IMR-90 (cell line): ENCODE measurements at places on chromosomes 2 and 18.

- DNase-seq: no peak
These were observed 150.6 kb downstream of the ANTXR1 start for GRCh38 chr2:69163556-69163955.

- DNase-seq: no peak
These were observed 20.9 kb downstream of the CYP27C1 start for GRCh38 chr2:127199223-127199622.

DNA sequence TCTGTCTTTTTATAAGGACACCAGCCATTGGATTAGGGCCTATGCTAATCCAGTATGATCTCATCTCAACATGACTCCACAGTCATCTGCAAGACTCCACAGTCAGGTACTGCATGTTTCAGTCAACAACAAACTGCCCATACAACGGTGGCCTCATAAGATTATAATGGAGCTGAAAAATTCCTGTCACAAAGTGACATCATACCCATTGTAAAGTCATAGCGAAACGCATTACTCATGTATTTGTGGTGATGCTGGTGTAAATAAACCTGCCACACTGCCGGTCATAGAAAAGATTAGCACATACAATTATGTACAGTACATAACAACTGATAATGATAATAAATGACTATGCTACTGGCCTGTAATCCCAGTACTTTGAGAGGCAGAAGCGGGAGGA, 102.2 kb downstream of the TEX51 start:
- DNase-seq: no peak

- DNase-seq: no peak
These were observed 114.8 kb upstream of the SERTAD2 start for GRCh38 chr2:64768491-64769005.

GRCh38 chr18:45521777-45522176, 93.5 kb upstream of the SLC14A2 start:
- peak; percentile 22 for DNase-seq

DNA sequence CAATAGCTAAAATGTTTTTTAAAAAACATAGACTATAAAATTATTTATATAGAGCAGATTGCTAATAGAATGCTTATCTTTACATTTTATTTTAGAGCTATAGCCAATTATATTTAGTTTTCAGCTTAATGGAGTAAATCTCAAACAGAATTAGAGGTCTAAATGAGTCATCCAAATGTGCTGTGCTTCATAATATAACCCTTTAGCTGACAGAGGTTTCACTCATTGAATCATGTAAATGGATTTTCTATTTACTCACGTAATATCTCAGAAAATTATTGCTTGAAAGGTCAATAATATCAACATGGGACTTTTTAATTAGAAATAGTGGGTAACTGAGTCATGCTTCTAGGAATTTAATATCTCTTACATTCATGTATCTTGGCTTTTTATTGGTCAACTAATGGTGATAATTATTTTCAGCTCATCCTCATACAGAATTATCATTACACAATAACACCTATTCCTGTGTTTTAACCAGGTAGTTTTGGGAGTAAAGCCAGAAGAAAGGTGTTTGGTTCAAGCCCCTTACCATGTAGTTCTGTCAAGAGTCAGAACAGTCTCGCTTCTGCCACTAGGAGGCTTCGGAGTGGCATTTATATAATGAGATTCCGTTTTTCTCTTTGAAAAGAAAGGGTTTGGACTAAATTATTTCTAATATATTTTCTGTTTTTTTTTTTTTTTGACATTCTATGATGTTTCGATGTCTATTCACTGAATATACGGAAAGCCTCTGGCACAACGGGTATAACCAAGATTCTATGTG, 217.6 kb downstream of the CDH7 start:
- DNase-seq: no peak

DNA sequence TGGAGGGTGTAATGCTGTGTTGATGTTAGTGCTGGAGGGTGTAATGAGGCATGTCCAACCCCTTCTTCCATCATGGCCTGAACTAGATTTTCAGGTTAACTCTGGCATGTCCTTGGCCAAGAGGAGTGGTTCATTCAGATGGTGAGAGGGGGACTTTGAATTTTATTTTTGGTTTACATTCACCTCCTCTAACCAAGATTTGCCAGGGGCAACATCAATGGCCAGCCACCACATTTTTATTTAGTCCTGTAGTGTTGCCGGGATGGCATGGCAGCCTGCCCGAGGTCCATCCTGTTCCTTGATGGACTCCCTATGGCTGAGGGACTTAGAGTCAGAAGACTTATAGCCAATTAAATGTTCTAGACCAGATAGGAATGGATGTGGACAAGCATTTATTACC, 484.6 kb upstream of the HS6ST1 start:
- no peak for DNase-seq

DNA sequence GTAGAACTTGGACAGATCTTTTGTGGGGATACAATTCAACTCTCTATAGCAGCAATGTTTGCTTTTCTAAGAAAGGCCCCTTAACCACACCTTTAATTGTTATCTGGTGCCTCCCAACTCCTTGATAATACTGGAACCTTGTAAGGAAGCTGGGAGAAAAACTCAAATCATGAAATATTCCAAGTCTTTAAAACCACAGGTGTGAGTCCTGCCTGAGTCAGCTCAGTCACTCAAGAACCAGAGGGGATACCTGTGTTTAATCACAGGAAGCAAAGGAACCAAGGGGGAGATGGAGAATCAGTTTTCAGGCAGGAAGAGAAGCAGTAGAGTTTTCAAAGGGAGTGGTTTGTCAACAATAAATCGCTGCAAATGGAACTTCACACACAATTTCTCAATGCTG, 159.9 kb downstream of the LAMA3 start:
- no peak for DNase-seq

- no peak for DNase-seq
These were observed 435.1 kb upstream of the HS6ST1 start for GRCh38 chr2:128753800-128754199.

DNA sequence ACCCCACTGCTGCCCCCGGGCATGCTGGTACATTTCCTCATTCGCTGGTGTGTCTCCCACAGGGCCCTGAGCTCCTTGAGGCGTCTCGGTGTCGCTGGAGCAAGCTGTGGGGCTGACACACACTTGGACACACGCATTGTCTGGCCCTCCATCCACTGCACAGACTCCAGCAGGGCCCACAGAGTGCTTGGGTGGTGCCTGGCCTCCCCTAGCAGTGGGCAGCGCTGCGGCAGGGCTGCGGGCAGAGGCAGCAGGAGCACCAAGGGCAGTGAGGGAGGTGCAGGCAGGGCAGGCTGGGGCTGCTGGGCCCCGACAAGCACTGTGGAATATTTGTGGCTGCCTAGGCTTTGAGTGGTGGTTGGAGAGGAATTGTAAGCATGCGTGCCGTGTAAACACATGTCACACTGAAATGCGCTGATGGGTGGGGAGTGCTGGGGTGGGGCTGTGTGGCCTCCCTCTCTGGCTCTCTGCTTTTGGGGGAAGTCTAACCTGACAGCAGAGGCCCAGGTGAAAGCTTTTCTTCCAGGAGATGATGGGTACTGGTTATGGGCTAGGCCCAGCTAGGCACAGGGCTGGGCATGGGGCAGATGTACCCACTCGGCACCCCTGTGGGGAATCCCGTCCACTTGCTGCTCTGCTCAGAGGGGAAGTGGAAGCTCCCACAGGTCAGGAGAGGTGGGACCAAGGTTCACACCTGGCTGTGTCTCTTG, 55.5 kb upstream of the HS6ST1 start:
- peak; percentile 87 for DNase-seq
